ENCODE measurements at places on chromosomes 5 and 9. TPM values are rescaled to one million over a fixed set of nuclear protein-coding genes. Genes with fewer than 3 reads are reported as not detected.

GRCh38 chr9:22278426-22278825, 168.2 kb upstream of the DMRTA1 start:
- H3K27me3 ChIP-seq = no peaks in the 10 kb centered on the region
- no peaks in the 10 kb centered on the region for H3K4me1 ChIP-seq
- H3K36me3 ChIP-seq = no peaks in the 10 kb centered on the region
- no peak overlapping the region for H3K4me3 ChIP-seq

DNA sequence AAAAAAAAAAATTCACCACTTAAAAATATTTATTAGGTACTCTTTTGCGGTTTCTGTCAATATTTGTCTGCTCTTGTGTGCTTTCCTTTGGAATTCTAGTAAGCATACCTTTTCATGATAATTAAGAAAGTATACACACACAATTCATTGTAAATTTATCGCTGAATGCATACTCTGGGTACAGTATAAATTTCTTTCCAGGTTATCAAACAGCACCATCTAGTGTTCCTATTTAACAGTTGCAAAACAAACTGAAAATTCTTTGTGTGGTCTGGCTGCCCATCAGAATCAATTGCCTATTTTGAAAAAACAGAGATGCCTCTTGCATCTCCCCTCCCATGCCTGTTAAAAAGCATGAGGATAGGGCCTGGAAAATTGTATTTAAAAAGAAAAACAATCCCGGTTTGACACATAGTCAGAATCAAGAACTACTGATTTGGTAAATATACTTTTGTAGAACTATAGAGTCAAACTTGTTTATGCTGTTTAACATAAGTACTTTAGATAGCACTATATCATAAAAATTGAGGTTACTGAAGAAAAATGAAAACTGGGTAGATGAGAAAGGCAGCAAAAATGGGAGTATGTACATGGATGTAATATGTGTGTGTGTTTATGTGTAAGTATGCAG, 16.2 kb downstream of the PGGT1B start:
- no peak overlapping the region for H3K4me3 ChIP-seq
- H3K36me3 ChIP-seq = no peaks in the 10 kb centered on the region

The RLN1 gene
- total RNA-seq = 105 TPM

The HMMR gene
- total RNA-seq = 1.7 TPM

Measured in prostate gland (tissue), 2 donors.